Right ventricle myocardium inferior (tissue), 1 donor: ENCODE measurements at places on chromosomes 5 and 9. TPM values are rescaled to one million over a fixed set of nuclear protein-coding genes. Genes with fewer than 3 reads are reported as not detected.
A peak's percentile ranks its signal among the peaks of the same experiment; 100 is the strongest.

DNA sequence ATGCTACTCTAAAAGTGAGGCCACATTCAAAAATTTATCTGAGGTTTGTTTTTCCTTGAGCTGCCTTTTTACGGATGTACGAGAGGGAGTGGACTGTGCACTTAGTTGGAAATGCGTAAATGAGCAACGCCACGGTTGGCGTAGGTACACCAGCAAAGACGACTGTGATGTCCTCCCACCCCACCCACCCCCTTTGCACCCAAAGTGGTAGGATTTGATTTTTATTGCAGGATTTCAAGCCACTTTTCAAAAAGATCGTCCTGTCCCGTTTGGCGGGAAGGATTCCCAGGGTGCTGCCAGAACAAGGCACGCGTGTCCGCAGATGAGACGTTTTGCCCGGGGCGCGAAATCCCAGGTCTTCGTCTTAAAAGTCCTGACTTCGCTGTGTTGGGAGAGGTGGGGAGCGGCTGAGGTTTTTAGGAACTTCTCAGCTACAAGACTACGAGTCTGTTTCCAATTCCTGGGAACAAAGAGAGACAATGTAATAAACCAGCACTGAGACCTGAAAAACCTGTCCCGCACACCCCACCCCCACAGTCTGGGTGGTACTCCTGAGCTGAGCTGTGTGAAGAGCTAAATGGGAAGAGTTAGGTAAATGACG, 1.0 kb upstream of the TLE1 start:
- DNase-seq: no peak

- no peak for DNase-seq
Observed at GRCh38 chr5:126847826-126848251, 70.9 kb downstream of the LMNB1 start.

GRCh38 chr9:4293293-4293941, 6.5 kb downstream of the GLIS3 start:
- DNase-seq: no peak

- DNase-seq: no peak
Observed at GRCh38 chr5:35341189-35341588, 110.9 kb upstream of the PRLR start.

DNA sequence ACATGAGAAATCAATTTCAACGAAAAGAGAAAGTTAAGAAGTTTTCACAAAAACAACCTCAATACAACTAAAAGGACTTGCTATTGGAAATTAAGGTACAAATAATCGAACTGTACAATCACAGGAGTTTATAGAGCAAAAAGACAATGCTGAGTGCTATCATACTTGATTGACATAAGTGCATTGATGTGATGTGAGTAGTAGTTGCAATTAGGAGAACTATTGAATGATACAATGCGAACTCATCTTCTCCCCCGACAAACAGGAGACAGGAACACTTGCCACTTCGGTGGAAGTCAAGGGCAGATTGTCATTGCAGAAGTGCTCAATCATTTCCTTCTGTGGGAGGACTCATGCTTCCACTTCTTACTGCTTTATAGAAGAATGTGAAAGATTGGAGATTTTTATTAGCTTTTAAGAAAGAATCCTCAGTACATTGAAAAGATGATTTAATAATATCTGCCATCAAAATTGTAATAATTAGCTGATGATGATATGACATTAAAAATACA, 276.6 kb upstream of the MPDZ start:
- no peak for DNase-seq

DNA sequence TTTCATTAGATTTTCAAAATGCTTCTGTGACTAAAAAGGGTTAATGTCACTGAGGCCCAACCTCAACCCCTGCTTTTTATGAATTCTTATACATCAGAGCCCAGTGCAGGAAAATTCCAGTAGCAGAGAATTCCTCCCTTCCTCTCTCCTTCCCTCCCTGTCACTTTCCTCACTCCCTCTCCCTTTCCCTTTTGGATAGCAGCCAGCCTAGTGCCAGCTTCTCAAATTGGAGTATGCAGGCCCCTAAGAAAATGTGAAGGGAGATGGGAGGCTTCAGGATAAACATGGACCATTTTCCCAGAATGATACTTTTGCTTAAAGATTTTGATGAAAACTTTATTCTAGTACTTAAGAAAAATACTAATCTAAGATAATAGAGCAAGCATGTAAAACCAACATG, 507.4 kb downstream of the KDM4C start:
- no peak for DNase-seq

DNA sequence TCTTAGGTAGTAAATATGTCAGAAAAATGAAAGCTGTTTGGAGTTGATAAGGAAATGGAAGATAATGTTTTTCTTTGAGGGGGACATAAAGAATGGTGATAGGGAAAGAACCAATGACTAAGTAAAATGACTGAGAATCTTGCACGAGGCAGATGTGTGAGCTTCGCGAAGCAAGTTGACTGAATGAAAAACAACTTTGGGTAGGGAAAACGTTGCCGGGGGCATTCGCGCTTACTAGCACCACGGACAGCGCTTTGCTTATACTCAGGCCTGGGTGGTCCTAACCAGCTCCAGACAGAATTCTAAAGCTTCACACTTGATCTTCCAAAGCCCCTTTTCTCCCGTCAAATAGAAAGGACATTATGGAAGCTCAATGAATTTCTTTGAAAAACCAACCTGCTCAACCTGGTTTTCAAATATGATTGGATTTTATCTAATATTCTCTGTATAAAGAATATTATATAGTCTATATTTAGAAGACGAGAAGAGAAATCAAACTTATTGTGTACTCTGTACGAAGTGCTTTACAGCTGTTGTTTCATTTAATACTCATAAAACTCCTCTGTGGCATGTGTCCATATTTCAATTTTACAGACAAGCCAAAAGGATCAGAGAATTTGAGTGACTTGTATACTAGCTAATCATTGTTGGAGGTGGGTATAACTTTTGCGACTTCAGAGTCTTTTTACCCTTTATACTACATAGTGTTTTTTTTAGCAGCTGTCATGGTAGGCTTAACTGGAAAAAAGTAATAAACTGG, 1.9 kb upstream of the CDKN2B start:
- DNase-seq: no peak

DNA sequence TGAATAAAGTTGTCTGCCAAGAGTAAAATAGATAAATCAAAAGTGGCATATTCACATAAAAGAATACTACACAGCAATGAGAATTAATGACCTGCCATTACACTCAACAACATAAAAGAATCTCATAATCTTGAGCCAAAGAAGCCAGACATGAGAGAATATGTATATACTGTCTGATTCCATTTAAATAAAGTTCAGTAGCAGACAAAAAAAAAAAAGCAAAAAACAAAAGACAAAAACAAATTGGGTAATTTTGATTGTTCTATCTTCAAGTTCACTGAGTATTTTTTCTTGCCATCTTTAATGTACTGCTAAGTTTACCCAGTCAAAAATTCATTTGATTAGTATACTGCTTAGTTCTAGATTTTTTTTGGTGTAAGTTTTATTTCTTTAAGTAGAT, 87.9 kb upstream of the TRPC7 start:
- no peak for DNase-seq

DNA sequence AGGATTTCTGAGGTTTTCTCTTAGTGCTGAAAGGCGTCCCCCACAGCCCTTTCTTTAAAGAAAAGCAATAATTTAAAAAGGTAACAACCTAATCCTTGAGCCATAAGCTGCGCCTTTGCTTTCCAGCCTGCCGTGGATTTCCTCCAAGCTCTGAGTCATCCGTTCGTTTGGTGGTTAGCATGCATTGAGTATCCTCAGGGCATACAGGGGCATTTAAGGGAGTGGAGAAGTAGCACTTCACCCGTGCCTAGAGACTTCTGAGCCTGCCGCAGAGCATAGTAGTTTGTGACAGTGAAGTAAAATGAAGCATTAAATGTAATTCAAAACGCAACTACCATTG, 892 bp upstream of the TNC start:
- DNase-seq: no peak

GRCh38 chr5:95620030-95620869, at the start of gene GPR150:
Gene GPR150, plus strand, starts transcription at chr5:95620087. Its CDS starts 189 bp downstream, at chr5:95620276.
- DNase-seq: peak; percentile 83

- no peak for DNase-seq
Observed at GRCh38 chr9:87127978-87128614, 180.8 kb upstream of the GAS1 start.

DNA sequence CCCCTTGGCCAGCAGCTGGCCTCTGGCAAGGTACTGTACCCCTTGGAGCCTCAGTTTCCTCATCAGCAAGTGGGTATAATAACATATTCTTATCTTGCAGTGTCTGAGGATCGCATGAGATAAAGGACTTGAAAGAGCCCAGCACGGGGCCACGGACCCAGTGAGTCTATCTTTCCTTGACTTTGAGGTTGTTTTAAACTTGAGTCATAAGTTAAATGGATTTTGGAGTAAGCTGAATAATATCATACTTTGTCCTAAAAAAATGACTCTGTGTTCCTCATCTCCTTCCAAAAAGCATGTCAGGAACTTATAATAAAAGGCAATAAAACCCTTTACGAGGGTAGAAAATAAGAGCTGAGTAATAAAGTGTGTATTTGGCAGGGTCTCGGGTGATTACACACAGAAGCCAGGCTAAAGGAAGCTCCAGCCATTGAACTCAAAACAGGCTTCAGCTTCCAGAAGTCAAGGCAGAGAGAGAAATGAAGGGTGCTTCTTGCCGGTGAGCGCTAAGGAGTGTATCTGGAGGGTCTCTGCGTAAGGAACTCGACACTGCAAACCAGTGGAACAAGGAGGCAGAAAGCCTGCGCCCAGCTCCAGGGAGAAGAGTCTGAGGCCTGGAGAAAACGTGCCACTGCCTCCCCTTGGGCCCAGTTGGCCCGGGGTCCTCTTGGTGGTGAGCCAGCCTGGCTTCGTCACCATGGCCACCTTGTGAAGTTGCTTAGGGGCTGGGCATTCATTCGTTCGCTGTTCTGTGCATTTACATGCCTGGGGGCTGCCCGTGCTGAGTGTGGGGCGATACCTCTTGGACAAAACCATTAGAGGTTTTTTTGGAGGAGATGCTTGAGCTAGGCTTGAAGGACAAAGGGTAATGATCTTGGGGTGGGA, 72.4 kb upstream of the PHYKPL start:
- DNase-seq: peak; percentile 50

GRCh38 chr5:17075236-17075635, 139.1 kb upstream of the MYO10 start:
- no peak for DNase-seq

DNA sequence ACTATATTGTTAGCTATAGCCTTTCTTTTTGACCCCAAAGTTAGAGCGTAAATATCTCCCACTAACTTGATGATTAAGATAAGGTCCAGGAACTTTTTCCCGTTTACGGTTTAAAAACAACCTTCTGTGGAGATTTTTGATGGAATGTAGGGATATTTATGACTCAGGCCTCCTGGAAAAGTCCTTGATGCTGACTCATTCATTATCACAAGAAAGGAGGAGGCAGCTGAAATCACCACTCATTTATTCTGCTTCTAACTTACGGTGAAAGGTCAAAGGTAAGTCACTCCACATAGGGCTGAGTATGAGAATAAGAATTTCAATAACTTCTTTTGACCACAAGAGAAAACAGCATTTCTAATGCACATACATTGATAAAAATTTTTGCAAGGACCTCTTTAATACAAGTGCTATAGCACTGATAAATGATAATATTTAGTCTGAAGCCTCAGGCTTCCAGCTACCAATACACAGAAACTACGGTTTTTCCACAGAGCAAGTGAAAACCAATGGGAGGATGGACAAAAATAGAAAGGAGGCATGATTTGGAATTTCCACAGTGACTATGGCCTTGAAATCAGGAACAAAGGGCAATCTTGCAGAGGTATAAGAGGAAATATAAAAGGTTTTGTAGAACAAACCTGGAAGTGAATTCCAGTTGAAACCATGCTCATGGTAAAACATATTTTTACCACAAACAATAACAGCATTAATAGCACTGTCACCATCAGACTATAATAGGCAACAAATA, 146.5 kb downstream of the PPP2R2B start:
- no peak for DNase-seq

DNA sequence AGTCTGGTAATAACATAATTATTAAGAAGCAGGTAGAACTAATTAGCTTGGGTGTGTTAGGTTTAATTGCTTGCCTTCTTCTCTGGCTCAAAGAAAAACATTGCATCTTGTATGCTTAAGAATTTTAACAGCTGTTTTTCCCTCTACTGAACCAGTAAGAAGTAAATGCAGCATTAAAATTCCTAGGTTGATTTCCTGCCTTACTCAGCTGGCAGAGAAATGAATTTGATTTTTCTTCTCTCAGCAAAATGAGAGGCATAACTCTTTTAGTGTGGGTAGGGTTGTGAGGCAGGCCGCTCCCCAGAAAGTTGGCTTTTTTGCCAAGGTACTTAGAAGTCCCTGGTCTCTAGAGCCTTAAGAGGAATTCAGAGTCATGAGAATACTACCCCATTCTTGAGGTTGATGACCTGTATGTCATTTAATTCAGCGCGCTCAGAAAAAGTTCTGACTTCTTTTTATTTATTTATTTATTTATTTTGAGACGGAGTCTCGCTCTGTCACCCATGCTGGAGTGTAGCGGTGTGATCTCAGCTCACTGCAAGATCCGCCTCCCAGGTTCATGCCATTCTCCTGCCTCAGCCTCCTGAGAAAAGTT, 302.6 kb downstream of the ARHGEF28 start:
- DNase-seq: no peak

Gene ZFP37
- 1.1 TPM for total RNA-seq

Gene TLX3
- not detected for total RNA-seq

Gene CCDC152
- 1.4 TPM for total RNA-seq

Gene CYLC2
- not detected for total RNA-seq

Gene CDH10
- 0.11 TPM for total RNA-seq

Gene ADAMTS19
- 0.95 TPM for total RNA-seq

Gene SHOC1
- not detected for total RNA-seq
